ENCODE measurements at places on chromosomes 11 and 22.

- DNase-seq = peak; percentile 47
These were observed 33.4 kb downstream of the AMBRA1 start for GRCh38 chr11:46560300-46560991.

DNA sequence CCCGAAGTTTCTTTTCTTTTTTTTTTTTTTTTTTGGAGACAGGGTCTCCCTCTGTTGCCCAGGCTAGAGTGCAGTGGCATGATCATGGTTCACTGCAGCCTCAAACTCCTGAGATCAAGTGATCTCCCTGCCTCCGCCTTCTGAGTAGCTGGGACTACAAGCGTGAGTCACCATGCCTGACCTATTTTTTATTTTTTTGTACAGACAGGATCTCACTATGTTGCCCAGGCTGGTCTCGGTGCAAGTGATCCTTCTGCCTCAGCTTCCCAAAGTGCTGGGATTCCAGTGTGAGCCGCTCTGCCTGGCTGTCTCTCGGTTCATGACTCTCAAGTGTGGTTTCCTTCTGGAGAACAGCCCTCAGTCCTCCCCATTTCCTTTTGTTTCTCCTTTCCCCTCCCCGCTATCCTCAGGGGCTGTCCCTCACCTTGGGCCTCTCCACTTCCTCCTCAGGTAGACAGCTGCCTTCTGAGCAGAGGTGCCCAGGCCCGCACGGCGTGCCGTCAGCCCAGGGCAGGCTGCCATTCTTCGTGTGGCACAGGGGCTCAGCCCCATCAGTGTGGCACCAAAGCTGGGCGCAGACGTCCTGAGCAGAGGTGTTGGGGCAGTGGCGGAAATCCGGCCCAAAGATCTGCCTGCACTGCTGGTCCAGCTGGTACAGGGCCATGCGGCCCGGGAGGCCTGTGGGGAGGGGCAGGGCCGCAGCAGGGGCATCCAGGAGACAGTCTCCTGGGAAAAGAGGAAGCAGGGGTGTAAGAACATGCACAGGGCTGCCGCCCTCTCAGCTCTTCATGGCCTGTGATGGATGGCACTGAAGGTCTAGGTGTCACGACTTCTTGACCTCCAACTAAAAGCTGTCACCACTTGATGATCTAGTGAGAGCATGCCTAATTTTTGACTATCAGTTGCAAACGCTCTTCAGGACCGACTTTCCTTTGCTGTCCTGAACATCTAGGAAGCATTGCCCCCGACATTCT lies 14.0 kb downstream of the ADAMTS8 start:
- DNase-seq = no peak

DNA sequence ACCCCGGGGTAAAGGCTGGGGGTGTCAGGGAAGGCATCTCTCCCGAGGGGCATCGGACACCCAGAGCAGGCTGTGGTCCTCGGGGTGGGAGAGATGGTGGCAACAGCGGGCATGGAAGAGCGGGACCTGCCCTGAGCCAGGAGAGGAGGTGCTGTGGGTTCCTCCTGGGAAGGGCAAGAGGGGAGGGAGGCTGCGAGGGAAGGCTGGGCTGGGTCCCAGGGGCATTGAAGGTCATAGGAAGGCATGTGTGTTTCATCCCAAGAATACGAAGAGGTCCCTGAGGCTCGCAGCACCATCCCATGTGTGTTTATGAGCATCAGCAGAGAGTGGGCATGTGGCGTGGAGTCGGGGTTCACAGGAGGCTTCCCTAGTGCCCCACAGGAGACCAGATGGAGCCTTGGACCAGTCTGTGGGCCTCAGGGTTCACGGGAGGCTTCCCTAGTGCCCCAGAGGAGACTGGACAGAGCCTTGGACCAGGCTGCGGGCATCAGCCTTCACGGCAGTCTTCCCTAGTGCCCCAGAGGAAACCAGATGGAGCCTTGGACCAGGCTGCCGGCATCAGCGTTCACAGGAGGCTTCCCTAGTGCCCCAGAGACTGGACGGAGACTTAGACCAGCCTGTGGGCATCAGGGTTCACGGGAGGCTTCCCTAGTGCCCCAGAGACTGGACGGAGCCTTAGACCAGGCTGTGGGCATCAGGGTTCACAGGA lies 420.6 kb downstream of the BRD1 start:
- no peak for DNase-seq

- DNase-seq = peak; percentile 9
These were observed 219.4 kb upstream of the RAG2 start for GRCh38 chr11:36817336-36817965.

- peak; percentile 44 for DNase-seq
These were observed 23.7 kb downstream of the SFI1 start for GRCh38 chr22:31520051-31520450.

DNA sequence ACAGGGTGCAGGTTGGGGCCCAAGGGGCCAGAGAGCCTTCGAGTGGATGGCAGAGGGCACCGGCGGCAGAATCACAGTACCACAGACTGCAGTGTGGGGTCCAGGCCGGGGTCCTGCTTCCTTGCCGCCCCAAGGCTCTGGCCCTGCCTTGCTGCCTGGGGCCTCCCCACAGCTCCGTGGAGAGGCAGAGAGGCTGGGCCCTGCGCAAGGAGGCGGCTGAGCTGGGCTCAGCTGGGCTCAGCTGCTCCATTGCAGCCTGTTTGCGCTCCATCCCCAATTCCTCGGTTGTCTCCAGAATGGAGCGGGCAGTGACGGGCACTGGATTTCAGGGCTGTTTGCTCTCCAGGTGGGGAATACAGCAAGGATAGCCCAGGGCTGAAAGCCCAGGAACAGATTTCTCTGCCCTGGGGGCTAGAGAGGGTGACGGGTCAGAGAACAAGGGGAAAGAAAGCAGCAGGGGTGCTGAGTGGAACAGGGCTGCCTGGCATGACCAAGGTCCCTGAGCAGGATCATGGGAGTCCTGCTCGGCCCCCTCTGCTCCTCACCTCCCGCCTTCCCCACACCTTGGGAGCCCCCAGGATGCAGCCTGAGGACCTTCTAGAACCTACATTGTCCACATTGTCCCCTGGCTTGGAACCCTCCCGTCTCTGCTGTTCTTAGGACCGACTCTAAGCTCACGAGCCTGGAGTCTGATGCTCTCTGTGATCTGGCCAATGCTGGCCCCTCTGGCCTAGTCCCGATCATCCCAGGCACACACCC lies 18.9 kb downstream of the MRGPRG start:
- DNase-seq = no peak

GRCh38 chr11:68150037-68150436 lies 28.8 kb upstream of the CHKA start:
- DNase-seq = no peak

- DNase-seq = no peak
These were observed 27.9 kb upstream of the SMPD1 start for GRCh38 chr11:6362185-6362872.

DNA sequence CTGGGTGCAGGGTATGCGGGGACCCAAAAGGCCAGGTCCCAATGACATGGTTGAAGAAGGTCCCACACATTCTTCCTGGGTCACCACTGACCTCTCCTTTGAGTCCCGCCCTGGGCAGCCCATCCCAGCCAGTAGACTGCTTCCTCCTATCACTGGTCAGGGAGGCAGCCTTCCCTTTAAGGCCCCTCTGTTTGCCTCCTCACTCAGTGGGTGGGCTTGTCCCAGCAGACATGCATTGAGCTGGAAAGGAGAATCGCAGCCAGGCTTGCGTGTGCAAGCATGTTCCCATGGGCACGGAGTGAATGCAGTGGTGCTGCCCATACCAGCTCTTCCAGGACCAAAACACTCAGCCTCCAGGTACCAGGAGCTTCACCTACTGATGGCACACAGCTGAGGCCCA lies 162.4 kb upstream of the SYT13 start:
- DNase-seq = no peak
